ENCODE measurements at places on chromosomes 4 and X.

GRCh38 chr4:143021384-143021783 is 163.3 kb upstream of the USP38 start:
- DNase-seq, result no peak

DNA sequence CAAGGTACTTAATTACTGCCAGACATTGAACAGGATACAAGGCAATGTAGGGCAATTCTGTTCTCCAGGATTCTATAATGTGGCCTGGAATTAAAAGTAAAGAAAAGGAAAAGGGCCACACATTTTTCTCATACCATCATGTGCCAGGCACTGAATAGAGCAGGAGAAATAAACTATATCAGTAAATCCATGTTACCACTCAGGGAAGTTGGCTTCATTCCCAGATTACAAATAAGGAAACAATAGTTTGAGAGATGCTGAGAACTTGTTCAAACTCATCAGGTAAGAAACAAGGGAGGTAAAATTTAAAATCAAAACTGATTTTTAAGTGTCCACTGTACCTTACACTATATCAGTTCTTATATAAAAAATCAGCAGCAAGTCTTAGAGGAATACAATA is 645.0 kb upstream of the ATOH1 start:
- no peak for DNase-seq

- no peak for DNase-seq
Measured at GRCh38 chr4:94537921-94538628, 86.3 kb downstream of the PDLIM5 start.

GRCh38 chr4:4610672-4611071 is 68.8 kb upstream of the STX18 start:
- DNase-seq, result no peak

- peak; percentile 98 for DNase-seq
Measured at GRCh38 chr4:113762186-113763028, 869 bp upstream of the CAMK2D start.

- DNase-seq, result no peak
Measured at GRCh38 chrX:50801135-50801534, 12.9 kb downstream of the SHROOM4 start.

DNA sequence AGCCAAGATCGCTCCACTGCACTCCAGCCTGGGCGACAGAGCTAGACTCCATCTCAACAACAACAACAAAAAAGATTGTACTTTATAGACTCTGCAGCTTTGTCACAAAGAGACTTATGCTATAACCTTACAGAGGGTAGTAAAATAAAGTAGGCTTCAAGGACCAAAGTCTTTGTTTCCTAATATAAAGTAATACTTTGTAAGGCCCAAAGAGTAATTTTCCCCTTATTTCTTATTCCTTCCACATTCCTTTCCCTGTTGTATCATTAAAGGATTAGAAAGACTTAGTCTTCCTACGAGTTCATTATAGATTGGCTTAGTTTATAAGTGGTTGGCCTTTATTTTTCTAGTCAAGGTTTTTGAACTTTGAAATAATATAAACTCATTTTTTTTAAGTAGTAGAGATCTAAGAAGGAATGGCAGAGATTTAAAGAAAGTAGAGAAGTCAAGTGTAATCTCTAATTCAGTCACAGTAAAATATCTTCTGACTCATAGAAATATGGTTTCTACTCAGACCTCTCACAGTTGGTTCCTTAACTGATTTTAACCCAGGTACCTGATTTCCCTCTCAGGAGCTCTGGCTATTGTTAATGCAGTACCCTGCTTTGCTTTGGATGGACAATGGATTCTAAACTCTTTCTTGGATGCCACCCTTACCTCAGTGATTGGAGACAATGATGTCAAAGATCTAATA is 26.2 kb downstream of the YY2 start:
- no peak for DNase-seq

GRCh38 chr4:154029171-154029570 is 240.3 kb upstream of the SFRP2 start:
- no peak for DNase-seq

Measured in stimulated activated CD8-positive, alpha-beta memory T cell treated with anti-CD3 and anti-CD28 coated beads, Interleukin-4, amount 100 ng/mL, for 1 hour (primary cell).